Suprapubic skin (tissue), 4 donors: ENCODE measurements at places on chromosomes 6 and 20.
A peak's percentile ranks its signal among the peaks of the same experiment; 100 is the strongest.

DNA sequence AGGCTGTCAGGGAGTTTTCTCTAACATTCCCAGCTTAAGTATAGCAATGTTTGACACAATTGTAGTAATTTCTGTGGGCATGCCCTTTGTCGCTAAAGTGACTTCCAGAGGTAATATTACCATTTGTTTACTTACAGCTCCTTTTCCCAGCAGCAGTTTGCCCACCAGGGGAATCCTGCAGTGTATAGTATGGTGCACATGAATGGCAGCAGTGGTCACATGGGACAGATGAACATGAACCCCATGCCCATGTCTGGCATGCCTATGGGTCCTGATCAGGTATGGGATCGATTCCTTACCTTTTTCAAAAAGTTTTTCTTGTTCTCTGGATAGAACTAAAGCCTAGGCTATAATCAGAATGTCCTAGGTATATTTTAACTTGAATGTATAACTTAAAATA, 132.5 kb downstream of the SULF2 start:
- no peak overlapping the region for H3K27ac ChIP-seq
- no peaks in the 10 kb centered on the region for H3K4me1 ChIP-seq
- peaks cover 90% of the 10 kb centered on the region for H3K36me3 ChIP-seq
- DNase-seq: no peak

- no peak overlapping the region for H3K27ac ChIP-seq
- H3K36me3 ChIP-seq: no peaks in the 10 kb centered on the region
Measured at GRCh38 chr6:6859722-6860121, 248.0 kb upstream of the RREB1 start.

- no peak overlapping the region for H3K27ac ChIP-seq
- no peaks in the 10 kb centered on the region for H3K27me3 ChIP-seq
- no peaks in the 10 kb centered on the region for H3K4me1 ChIP-seq
- no peaks in the 10 kb centered on the region for H3K36me3 ChIP-seq
Measured at GRCh38 chr6:56101141-56101553, 146.2 kb downstream of the COL21A1 start.

- no peaks in the 10 kb centered on the region for H3K36me3 ChIP-seq
- H3K27me3 ChIP-seq: no peaks in the 10 kb centered on the region
- peak within 1 kb of the TSS; percentile 39 for H3K27ac ChIP-seq
Measured at GRCh38 chr6:31582230-31582643, at the start of gene LTB. Gene LTB (minus strand): TSS chr6:31582424. CDS start chr6:31582417, 7 bp downstream.

GRCh38 chr6:26216359-26216885, 129.2 kb downstream of the HFE start:
- H3K36me3 ChIP-seq: no peaks in the 10 kb centered on the region
- H3K27me3 ChIP-seq: peaks cover 18% of the 10 kb centered on the region
- peak overlapping the region; percentile 96 for H3K27ac ChIP-seq

DNA sequence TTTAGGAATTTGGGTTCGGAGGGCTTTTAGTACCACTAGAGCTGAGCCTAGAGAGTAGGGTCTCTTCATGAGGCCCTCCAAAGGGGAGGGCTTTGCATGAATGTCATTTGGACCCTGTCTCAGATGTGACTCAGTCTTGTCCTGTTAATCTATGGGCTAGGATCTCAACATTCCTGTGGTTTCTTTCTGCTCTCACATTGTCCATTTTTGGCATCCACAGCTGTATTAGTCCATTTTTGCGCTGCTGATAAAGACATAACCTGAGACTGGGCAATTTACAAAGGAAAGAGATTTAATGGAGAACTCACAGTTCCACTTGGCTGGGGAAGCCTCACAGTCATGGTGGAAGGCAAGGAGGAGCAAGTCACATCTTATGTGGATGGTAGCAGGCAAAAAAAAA, 61.0 kb downstream of the CRYBG1 start:
- no peaks in the 10 kb centered on the region for H3K4me1 ChIP-seq
- H3K27me3 ChIP-seq: no peaks in the 10 kb centered on the region
- no peak for DNase-seq
- H3K27ac ChIP-seq: no peak overlapping the region
- H3K4me3 ChIP-seq: no peak overlapping the region
- H3K36me3 ChIP-seq: no peaks in the 10 kb centered on the region

GRCh38 chr20:48613926-48614325, 213.9 kb downstream of the PREX1 start:
- no peaks in the 10 kb centered on the region for H3K27me3 ChIP-seq
- H3K36me3 ChIP-seq: no peaks in the 10 kb centered on the region
- H3K4me1 ChIP-seq: no peaks in the 10 kb centered on the region
- DNase-seq: no peak
- H3K4me3 ChIP-seq: no peak overlapping the region

GRCh38 chr6:29965563-29965872, 23.2 kb downstream of the HLA-A start:
- H3K4me1 ChIP-seq: peaks cover 43% of the 10 kb centered on the region
- peak overlapping the region; percentile 39 for H3K4me3 ChIP-seq
- no peaks in the 10 kb centered on the region for H3K27me3 ChIP-seq
- peak overlapping the region; percentile 51 for H3K27ac ChIP-seq
- DNase-seq: no peak
- H3K36me3 ChIP-seq: peaks cover 2% of the 10 kb centered on the region

DNA sequence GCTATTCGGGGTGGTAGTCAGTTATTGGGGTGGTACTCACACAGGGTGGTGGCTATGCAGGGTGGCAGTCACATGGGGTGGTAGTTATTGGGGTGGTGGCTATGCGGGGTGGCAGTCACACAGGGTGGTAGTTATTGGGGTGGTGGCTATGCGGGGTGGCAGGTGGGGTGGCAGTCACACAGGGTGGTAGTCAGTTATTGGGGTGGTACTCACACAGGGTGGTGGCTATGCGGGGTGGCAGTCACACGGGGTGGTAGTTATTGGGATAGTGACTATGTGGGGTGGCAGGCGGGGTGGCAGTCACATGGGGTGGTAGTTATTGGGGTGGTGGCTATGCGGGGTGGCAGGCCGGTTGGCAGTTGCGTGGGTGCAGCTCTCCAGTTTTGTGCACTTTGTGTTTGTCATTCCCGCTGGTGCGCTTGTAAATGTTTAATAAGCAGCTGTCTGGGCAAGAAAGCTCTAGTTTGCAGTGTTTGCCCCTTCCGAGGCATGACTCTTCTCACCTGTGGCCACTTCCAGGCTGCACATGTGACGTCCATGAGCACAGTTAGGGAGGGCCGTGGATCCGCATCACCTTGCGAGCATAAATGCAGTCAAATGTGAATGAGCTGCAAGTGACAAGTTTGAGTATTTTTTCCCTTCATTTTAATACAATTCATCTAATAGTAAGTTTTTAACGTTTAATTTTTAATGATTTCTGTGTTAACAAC, 219.0 kb upstream of the CST7 start:
- H3K4me1 ChIP-seq: no peaks in the 10 kb centered on the region
- H3K27ac ChIP-seq: no peak overlapping the region
- no peaks in the 10 kb centered on the region for H3K27me3 ChIP-seq
- no peak for DNase-seq
- no peaks in the 10 kb centered on the region for H3K36me3 ChIP-seq

- no peaks in the 10 kb centered on the region for H3K4me1 ChIP-seq
- H3K27me3 ChIP-seq: no peaks in the 10 kb centered on the region
- H3K36me3 ChIP-seq: no peaks in the 10 kb centered on the region
- H3K4me3 ChIP-seq: no peak within 1 kb of the TSS
Measured at GRCh38 chr6:30931969-30932645, at the start of gene SFTA2. Gene SFTA2 (minus strand): TSS chr6:30932170. CDS start chr6:30932096, 74 bp downstream.

GRCh38 chr6:133129556-133129955, 111.6 kb upstream of the EYA4 start:
- no peaks in the 10 kb centered on the region for H3K27me3 ChIP-seq
- no peaks in the 10 kb centered on the region for H3K4me1 ChIP-seq
- no peak for DNase-seq
- no peaks in the 10 kb centered on the region for H3K36me3 ChIP-seq
- no peak overlapping the region for H3K27ac ChIP-seq

GRCh38 chr20:25257130-25257529, 9.2 kb downstream of the PYGB start:
- no peak overlapping the region for H3K4me3 ChIP-seq
- DNase-seq: no peak
- H3K4me1 ChIP-seq: peaks cover 31% of the 10 kb centered on the region
- no peak overlapping the region for H3K27ac ChIP-seq

GRCh38 chr20:42313704-42314103, 695.5 kb upstream of the CHD6 start:
- H3K27me3 ChIP-seq: no peaks in the 10 kb centered on the region
- no peak overlapping the region for H3K4me3 ChIP-seq
- no peaks in the 10 kb centered on the region for H3K36me3 ChIP-seq
- H3K27ac ChIP-seq: no peak overlapping the region
- no peaks in the 10 kb centered on the region for H3K4me1 ChIP-seq
- no peak for DNase-seq
